Progenitor cell of endocrine pancreas (in vitro differentiated cells): ENCODE measurements at places on chromosomes 5 and 9. TPM values are rescaled to one million over a fixed set of nuclear protein-coding genes. Genes with fewer than 3 reads are reported as not detected.

DNA sequence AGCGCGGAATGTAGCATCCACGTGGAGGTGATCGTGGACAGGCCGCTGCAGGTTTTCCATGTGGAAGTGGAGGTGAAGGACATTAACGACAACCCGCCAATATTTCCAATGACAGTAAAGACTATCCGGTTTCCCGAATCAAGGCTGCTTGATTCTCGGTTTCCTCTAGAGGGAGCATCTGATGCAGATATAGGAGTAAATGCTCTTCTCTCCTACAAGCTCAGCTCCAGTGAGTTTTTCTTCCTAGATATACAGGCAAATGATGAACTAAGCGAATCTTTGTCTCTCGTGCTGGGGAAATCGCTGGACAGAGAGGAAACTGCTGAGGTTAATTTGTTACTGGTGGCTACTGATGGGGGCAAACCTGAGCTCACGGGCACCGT lies 598 bp downstream of the PCDHA2 start:
- no peaks in the 10 kb centered on the region for H3K4me1 ChIP-seq
- H3K27me3 ChIP-seq, result no peaks in the 10 kb centered on the region
- DNase-seq, result no peak
- peak overlapping the region; percentile 88 for H3K27ac ChIP-seq
- peaks cover 27% of the 10 kb centered on the region for H3K36me3 ChIP-seq
- H3K4me3 ChIP-seq, result peak overlapping the region; percentile 80

DNA sequence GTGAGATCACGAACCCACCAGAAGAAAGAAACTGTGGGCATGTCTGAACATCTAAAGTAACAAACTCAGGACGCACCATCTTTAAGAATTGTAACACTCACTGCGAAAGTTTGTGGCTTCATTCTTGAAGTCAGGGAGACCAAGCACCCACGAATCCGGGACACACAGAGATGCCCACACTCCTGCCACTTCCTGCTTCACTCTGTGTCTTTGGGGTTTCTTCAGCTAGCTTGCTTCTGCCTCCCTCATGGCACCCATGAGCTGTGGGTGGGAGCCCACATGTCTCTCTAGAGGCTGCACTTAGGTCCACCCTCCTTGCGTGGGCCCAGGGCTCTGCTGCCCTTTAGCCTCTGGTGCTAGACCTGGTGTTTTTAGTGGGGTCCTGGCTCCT lies 61.2 kb upstream of the CNOT6 start:
- H3K27ac ChIP-seq, result no peak overlapping the region
- H3K36me3 ChIP-seq, result no peaks in the 10 kb centered on the region
- H3K4me1 ChIP-seq, result no peaks in the 10 kb centered on the region
- no peak for DNase-seq

DNA sequence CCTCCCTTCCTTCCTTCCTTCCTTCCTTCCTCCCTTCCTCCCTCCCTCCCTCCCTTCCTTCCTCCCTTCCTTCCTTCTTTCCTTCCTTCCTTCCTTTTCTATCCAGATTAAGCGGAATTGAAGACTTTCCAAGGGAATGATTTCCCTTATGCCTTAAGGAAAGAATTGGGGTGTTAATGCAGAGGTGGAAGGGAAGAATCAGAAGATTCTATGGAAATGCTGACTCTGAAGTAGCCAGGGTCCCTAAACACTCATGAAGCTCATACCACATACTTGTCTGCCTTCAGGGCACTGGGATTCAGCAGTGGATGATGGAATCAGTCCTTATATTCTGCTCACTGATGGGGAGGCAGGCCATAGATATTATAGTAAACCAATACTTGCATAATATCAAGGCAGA lies 48.2 kb downstream of the TNC start:
- H3K27me3 ChIP-seq, result peaks cover 14% of the 10 kb centered on the region
- H3K27ac ChIP-seq, result no peak overlapping the region
- H3K4me3 ChIP-seq, result no peak overlapping the region
- H3K36me3 ChIP-seq, result no peaks in the 10 kb centered on the region
- DNase-seq, result no peak

GRCh38 chr5:1709171-1709803 lies 90.3 kb downstream of the MRPL36 start:
- no peak for DNase-seq
- H3K4me1 ChIP-seq, result peaks cover 12% of the 10 kb centered on the region
- no peaks in the 10 kb centered on the region for H3K36me3 ChIP-seq
- H3K27me3 ChIP-seq, result peaks cover 13% of the 10 kb centered on the region
- H3K4me3 ChIP-seq, result peak overlapping the region; percentile 66
- H3K27ac ChIP-seq, result peak overlapping the region; percentile 79

MSX2 gene
- 5.8 and 11.7 TPM in 2 replicates for total RNA-seq

ACTBL2 gene
- not detected in 2 replicates for total RNA-seq

SNX24 gene
- total RNA-seq, result 20.4 and 20.8 TPM in 2 replicates

GRCh38 chr9:85401998-85402397 lies 339.8 kb downstream of the AGTPBP1 start:
- H3K36me3 ChIP-seq, result no peaks in the 10 kb centered on the region
- H3K27ac ChIP-seq, result no peak overlapping the region
- H3K27me3 ChIP-seq, result peaks cover 5% of the 10 kb centered on the region
- H3K4me1 ChIP-seq, result peaks cover 11% of the 10 kb centered on the region
- no peak overlapping the region for H3K4me3 ChIP-seq
